ENCODE measurements at places on chromosomes 1 and 21.
A peak's percentile ranks its signal among the peaks of the same experiment; 100 is the strongest.

DNA sequence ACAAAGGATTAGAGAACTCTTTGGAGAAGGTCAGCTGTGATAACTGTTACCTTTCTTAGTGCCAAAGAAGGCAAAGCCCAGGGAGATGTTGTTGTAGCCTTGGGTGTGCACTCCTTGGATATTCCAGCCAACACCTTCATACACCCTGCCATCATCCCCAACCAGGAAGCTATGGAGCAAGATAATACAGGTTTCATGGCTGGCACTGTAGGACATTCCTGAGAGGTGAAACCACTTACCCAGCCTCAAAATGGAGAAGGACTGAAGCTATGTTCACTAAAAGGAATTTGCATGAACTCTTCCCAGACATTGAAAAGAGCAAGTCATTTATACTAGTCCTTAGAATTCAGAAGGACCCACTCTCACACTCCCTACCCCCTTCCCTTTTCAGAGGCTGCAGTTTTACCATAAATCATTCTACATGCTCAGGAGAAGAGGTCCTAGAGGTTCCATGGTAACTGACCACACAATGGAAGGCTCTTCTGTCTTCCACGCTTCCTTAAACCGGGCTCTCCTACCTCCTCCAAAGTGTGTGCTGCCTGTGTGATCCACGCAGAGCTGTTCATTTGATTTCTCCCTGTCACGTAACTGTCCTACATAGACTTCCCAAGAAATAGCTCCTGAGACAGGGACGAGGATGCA lies 5.5 kb downstream of the PGLYRP4 start:
- no peak for DNase-seq

DNA sequence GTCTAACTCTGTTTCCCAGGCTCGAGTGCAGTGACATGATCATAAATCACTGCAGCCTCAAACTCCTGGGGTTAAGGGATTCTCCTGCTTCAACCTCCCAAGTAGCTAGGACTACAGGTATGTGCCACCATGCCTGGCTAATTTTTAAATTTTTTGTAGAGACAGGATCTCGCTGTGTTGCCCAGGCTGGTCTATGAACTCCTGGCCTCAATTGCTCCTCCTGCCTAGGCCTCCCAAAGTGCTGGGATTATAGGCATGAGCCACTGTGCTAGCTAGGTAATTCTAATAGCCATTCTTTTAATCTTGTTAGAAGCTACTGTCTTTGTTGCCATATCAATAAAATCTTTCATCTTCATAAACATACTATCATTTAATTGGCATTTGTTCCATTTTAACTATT lies 13.8 kb upstream of the MAST2 start:
- DNase-seq, result no peak

GRCh38 chr1:220828950-220829586 lies 42.4 kb downstream of the MTARC1 start:
- no peak for DNase-seq

GRCh38 chr1:8473891-8474300 lies 156.0 kb downstream of the SLC45A1 start:
- no peak for DNase-seq

DNA sequence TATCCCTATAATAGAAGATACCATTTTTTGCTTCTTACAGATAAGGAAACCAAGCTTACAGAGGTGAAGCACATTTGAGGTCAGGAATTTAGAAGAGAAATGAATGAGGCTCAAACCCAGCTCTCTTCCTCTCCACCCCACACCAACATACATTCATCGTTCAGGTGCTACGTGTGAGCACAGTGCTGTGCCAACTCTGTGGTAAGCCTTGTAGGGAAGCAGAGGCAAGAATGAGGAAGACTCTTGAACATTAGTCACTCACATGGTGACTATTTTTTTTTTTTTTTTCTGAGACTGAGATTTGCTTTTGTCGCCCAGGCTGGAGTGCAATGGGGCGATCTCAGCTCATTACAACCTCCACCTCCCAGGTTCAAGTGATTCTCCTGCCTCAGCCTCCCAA lies 314.0 kb downstream of the NTNG1 start:
- DNase-seq, result no peak

DNA sequence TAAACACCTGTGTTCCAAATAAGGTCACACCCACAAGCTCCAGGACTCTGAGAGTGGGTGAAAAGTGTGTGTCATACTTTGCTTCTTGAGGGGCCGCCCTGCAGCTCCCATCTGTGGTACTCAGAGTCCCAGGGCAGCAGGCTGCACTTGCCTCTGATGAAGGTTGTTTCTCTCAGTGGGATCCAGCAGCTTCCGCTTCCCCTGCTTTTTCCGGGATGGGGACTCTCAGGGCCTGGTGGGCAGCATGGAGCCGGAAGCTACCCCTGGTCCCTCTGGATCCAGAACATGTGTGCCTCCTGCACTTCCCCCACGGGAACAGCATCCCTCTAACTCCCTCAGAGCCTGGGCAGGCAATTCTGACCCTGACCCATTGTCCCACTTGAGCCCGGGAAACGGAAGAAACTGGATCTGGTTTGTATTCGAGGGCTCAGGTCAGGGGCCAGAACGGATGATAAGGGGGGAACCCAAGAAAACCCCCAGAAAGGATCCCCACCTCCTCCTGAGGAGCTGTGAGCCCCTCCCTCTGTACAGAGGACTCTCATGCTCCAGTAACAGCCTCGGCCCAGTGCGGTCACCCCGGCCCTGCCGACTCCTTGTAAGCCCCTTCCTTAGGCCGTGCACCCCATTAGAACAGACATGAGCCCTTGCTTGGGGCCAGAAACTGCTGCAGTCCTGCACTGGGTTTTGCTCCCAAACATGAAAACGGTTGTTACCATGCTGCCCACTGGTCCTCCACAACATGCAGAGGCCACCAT lies 189.5 kb upstream of the C1orf174 start:
- no peak for DNase-seq

- DNase-seq, result no peak
Observed at GRCh38 chr21:36965720-36966065, 776 bp downstream of the HLCS start.

DNA sequence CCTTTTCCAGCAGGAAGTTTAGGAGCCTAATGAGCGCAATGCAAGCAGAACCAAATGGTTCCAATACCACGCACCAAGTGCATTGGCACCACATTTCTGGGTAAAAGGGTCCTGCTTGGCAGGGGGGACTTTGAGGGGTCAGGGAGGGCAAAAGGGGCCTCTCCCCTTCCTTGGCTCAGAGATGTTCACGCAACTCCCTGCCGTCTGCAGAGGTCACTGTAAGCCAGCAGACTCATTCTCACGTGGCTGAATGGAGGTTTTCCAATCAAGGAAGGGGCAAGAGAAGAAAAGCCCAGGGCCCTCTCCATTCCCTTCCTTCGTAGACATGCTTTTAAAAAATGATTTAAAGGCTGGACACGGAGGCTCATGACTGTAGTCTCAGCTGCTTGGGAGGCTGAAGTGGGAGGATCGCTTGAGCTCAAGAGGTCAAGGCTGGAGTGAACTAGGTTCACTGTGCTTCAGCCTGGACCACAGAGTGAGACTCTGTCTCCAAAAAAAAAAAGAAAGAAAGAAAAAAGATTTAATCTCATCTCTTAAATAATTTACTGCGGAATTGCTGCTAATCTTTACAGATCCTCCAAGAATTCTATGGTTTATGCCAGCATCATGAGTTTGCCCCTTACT lies 80.3 kb downstream of the RUNX3 start:
- peak; percentile 33 for DNase-seq

- DNase-seq, result no peak
Observed at GRCh38 chr1:152024223-152024622, 12.6 kb downstream of the S100A11 start.

GRCh38 chr1:66000033-66000637 lies 207.4 kb downstream of the PDE4B start:
- DNase-seq, result no peak

DNA sequence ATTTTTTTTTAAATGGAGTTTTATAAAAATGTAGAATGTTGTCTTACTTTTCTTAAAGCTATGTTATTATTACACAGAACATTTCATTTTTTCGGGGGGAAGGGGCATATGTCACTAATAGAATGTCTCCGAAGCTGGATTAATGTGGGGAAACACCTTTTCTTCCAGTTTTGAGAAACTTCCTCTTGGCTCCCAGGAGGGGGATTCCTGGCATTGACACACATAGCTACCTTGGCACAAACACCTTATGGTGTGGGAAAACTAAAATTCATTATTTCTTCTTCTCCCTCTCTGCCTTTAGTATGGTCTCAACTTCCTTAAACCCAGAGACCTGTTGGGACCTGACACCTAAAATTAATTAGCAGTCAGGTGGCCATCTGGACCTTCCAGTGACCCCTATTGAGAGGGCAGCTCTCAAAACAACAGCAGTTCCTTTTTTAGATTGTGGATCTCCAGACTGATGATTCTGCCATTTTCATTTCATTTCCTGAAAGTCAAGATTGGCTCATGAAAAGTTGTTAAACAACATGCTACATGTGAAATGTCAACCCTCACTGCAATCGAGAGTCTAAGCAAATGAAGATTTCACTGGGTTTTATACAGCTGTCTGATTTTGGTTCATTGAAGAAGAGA lies 70.1 kb upstream of the EDEM3 start:
- DNase-seq, result no peak

- DNase-seq, result no peak
Observed at GRCh38 chr1:196890668-196891067, 2.8 kb downstream of the CFHR4 start.

DNA sequence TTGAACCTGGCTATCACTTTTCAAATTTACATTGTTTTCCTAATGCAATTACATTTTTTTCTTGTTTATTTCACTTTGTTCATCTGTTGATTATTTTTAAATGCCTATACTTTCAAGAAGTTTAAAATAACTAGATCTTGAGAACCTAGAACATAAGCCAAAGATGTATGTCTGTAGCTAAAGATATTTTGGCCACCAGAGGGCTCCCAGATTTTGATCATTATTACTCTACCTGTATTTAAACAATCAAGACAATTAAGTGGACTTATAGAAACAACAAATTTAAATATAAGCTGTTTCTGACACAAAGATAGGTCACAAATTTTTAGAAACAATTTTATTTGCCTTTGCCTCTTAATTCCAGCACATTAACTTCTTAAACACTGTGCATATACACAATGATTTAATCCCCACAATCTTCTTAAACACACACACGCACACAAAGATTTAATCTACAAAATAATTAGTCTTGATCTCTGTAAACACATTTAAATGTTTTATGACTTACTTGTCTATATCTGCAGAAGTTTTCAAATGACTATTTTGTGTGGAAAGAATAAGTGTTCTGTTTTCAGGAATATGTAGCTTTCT lies 380.0 kb downstream of the DSCAM start:
- DNase-seq, result no peak

- no peak for DNase-seq
Observed at GRCh38 chr1:210978974-210979354, 155.0 kb downstream of the KCNH1 start.

GRCh38 chr1:171310661-171311087 lies 3.3 kb upstream of the FMO4 start:
- DNase-seq, result no peak

DNA sequence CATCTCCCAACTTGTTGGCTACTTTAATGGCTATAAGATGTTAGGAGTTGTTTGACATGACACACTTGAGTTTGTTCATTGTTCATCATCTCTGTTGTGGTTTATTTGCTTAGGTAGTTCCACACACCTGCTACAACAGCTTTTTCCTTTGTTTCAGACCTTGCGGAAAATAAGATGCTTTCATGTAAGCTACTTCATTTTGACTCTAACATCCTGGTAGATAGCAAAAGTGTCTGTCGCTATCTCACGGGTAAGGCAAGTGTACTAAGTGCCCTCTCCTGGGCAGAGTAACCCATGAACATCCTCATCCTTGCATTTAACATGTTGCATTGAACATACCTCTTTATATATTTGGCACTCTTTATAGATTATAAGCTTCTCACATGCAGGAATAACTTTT lies 1.6 kb upstream of the OR10T2 start:
- no peak for DNase-seq

DNA sequence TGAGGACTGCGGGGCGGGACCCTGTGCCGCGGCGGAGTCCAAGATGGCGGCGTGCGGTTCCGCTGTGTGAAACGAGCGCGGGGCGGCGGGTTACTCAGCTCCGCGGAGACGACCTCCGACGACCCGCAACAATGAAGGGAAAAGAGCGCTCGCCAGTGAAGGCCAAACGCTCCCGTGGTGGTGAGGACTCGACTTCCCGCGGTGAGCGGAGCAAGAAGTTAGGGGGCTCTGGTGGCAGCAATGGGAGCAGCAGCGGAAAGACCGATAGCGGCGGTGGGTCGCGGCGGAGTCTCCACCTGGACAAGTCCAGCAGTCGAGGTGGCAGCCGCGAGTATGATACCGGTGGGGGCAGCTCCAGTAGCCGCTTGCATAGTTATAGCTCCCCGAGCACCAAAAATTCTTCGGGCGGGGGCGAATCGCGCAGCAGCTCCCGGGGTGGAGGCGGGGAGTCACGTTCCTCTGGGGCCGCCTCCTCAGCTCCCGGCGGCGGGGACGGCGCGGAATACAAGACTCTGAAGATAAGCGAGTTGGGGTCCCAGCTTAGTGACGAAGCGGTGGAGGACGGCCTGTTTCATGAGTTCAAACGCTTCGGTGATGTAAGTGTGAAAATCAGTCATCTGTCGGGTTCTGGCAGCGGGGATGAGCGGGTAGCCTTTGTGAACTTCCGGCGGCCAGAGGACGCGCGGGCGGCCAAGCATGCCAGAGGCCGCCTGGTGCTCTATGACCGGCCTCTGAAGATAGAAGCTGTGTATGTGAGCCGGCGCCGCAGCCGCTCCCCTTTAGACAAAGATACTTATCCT lies 430 bp downstream of the RBM15 start:
- DNase-seq, result peak; percentile 78

DNA sequence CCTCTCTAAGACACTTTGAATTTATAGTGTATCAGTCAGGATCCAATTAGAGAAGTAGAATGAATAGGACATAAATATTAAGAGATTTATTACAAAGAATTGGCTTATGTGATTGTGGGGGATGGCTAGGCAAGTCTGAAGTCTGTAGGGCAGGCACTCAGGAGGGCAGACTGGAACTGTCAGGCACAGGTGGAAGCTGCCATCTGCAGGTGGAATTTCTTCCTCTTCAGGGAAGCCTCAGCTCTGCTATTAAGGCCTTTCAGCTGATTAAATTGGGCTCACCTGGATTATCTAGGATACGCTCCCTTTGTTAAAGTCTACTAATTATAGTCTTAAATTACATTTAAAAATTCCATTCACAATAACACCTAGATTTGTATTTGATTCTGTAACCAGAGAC lies 92.0 kb upstream of the HAO2 start:
- no peak for DNase-seq

DNA sequence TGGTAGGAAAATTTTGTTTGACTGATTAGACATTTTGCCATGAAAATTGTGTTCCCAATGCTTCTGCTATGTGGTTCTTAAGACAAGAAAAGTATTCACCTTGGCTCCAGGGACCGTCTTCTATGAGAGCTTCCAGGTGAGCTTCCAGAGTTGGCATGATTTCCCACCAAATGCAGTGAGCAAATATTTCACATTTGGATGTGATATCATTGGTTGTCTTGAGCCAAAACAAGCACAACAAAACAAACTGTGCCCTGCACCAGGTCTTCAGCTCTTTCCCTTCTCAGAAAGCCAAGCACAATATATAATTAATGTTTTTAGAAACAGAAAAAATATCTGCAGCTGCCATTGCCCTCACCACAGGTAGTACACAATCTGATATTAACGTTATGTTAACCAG lies 1009.0 kb downstream of the PLA2G4A start:
- no peak for DNase-seq

All from activated T-cell treated with anti-CD3 and anti-CD28 coated beads, Interleukin-2, amount 50 U/mL, for 72 hours (primary cell).